ENCODE measurements at places on chromosomes 3 and 15.
A peak's percentile ranks its signal among the peaks of the same experiment; 100 is the strongest.

GRCh38 chr3:14429237-14429636 lies 26.8 kb downstream of the SLC6A6 start:
- DNase-seq: no peak

DNA sequence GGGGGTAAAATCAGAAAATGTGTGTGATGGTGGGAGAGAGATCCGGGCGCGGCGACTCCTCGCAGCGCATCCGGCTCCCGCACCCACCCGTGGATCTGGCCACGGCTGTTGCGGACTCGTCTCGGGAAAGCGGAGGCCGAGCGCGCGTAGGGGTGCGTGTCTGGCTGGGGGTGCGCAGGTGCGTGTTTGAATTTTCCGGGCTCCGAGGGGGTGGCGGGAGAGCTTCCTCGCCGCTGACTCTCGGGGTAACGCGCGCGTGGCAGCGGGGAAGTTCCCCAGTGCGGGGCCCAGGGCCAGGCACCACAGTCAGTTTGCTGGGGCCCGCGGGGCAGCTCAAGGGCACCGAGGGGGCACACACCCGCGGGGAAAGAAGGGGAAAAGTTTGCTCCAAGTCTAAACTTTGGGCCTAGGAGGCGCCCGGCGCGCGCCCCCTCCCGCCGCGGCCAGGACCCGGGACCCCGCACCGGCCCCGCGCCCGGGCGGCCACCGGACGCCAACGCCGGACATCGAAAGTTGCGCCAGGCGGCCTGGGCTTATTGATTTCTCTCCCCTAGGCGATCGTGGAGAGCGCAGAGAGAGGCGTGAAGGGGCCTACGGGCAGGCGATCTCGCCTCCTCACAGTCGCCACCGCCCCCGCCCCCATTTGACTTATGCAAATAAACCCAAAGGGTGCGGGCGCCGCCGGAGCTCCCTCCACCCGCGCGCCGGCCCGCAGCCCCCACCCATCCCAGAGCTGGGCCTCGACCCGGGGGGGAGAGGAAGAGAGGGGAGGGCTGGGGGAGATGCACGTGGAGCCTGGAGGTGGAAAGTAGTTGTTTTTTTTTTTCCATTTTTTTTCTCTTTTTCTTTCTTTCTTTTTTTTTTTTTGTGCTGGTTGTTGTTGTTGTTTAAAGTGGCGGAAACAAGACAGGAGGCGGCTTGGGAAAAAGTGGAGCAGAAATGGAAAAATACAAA lies 639 bp downstream of the FOXP1 start:
- DNase-seq: no peak

GRCh38 chr15:90071220-90071807 lies 31.0 kb downstream of the IDH2 start:
- DNase-seq: peak; percentile 21

- DNase-seq: no peak
These were observed 128.3 kb upstream of the BHLHE40 start for GRCh38 chr3:4850928-4851265.

DNA sequence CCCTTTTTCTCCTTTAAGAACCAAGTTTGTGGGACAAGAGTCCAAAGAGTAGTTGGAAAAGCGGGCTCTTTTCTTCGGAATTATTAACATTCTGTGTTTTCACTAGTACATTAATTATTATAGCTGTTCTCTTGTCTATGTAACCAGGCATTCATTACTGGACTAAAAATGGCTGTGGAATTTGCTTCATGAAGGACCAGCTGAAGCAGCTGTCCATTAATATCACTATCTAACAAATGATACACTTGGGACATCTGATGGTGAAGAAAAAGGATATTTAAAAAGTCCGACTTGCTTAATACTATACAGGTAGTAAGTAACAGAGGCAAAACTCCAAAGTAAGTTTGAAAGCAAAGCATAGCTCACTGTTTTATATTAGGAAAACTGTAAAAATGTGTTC lies 728.9 kb upstream of the DPPA4 start:
- no peak for DNase-seq

DNA sequence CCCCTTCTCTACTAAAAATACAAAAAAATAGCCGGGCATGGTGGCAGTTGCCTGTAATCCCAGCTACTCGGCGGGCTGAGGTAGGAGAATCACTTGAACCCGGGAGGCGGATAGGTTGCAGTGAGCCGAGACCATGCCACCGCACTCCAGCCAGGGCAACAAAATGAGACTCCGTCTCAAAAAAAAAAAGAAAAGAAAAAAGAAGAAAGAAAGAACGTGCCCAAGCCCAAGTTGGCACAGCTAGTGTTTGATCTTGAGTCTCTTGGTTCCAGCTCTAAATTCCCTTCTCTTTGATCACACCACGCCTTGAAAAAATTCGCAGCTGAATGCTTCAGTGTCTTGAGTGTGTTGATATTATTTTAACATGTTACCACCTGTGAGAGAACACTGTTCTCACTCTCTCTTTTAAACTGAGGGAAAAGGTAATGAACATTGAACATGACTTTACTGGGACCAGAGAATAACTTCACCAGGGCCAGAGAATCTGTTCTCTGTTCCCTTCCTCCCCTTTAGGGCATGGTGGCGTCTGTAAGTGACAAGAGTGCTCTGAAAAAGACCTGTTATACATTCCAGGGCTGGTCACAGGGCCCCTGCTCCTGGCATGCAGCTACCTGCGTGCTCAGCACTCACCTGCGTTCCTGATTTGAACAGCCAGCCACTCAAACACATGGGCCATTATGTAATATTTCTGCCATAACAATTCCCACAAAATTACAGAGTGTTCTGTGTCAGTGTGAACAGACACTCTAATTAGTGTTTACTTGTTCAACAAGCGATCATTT lies 19.0 kb downstream of the SLCO3A1 start:
- DNase-seq: no peak

DNA sequence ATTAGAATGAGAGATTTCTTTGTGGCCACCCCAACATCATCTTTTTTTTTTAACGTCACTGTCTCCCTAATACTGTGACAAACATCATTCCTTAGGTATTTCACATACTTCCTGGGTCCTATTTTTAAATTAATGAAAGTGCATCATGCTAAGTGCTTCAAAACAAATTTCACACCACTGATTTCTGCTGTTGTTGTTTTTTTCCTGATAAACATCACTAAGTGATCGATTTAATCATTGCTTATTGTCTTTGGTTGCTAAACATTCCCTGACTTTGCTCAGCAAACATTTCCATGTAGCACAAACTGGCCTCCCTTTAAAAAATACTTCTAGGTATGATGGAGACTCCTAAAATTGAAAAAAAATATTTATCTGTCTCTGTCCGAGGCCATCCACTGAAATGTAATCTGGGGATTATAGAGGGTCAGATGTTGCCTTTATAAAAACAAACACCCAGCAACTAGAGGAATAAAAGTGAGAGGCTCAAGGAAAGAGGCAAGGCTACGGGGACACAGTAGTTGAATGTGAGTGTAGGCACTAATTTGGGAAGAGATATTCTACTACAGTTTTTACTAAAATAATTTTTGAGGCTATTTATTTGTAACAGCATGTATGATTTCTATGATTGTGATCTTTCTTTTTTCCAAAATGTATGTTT lies 20.5 kb upstream of the LMOD3 start:
- no peak for DNase-seq

GRCh38 chr3:126516936-126517290 lies 660 bp downstream of the UROC1 start:
- no peak for DNase-seq

DNA sequence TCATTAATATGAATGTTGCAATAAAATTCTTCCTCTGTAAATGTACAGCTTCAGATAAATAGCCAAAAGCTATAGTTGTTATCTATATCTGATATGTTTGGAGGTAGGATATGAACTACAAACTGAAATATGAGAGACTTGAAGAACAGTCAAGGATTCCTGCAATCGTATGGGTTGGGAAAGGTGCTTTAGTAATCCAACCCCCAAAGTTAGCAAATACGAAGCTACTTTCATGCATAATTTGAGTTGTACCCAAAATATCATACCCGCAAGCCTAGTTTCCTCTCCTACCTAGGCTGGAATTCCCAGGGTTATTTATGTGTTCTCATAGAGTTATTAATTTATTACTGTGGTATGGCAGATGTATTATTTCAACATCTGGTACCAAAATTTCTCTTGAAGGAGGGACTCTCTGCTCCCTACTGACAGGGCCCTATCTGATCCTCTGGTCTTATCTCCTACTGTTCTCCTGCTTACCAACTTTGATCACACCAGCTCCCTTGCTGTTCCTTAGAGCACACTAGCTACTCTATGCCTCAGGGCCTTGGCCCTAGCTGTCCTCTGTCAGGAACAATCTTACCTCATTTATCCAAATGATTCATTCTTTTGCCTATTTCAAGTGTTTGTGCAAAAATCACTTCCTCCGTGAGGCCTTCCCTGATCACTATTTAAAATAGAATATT lies 140.4 kb upstream of the CCDC54 start:
- no peak for DNase-seq

DNA sequence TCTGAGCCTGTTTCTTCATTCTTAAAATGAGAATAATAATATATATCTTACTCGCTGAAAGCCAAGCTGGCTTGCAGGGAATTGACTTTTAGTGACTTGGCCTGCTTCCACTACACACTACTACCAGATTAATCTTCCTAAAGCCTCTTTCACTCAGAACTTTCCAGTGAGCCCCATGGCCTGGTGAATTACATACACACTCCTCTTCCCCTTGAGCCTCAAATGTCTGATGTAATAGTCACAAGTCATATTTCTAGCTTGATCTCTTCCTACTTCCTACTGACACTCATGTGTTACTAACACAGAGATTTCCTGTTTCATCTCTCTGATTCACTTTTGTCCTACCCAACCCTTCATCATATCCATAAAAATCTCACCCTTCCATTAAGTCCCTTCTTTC lies 82.7 kb upstream of the SOX2 start:
- no peak for DNase-seq

DNA sequence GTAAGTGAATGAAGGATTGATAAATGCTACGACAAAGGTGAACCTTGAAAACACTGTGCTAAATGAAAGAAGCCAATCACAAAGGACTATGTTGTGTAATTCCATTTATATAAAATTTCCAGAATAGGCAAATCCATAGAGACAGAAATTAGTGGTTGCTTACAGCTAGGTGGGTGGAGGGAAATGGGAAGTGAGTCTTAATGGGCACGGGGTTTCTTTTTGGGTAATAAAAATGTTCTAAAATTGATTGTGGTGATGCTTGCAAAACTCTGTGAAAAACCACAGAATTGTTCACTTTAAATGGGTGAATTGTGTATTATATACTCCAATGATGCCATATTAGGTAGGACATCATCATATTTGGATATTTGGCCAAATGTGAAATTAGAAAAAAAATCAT lies 20.9 kb upstream of the TEX9 start:
- DNase-seq: no peak

DNA sequence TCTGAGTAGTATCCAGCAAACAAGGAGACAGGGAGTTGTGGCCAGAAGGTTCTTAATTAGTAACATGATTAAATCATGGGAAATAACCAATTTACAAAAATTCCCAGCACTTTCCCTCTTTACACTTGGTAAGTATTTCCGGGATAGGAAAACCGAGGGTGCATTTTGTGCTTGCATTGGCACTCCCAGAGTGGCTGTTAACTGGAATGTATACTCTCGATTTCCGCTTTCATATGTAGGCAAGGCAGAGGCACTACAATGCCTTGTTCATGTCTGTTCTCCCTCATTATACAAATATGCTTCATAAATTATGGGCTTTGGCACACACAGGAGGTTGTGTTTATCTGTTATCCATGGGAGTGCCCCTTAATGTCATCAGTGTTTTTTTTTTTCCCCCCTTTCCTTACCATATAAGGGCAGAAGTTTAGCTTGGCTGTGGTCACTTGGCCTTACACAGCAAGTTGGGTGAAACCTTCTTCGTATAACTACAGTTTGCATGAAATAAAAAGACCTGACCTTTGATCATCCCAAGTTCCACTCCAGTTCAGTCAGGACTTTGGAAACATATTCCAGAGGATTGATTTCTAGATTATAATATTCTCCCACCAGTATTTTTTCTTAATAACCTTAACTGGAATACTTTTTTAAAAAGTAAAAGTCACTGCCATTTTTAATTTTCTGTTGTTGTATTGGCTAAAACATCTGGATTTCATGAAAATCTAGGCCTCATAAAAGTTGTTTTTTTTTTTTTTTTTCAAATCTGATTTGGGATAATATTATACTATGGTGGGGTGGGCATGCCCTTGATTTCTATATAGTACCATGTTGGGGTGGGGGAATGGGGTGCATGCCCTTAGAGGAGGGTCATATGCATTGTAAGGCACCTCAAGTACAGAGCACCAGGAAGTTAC lies 8.9 kb downstream of the TPM1 start:
- DNase-seq: no peak

- DNase-seq: no peak
These were observed 49.2 kb downstream of the MRPL3 start for GRCh38 chr3:131453533-131453932.

GRCh38 chr3:148953094-148953493 lies 38.2 kb upstream of the GYG1 start:
- no peak for DNase-seq

DNA sequence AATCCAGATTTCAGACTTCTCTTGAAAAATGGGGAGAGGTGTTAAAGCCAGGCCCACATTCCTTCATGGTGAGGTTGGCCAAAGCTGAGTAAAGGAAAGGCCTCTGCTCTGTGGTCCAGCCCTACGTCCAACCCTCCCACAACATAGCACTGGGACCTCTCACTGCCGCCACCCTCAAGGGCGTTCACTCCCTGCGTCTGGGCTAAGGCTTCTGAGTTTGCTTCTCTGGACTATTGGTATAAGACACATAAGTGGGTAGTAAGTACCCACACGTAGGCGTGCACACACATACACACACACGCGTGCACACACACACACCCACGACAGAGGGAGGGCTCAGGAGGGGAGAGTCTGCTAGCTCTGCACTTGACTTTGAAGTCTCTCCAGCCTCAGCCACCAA lies 80.2 kb upstream of the PXYLP1 start:
- DNase-seq: no peak

DNA sequence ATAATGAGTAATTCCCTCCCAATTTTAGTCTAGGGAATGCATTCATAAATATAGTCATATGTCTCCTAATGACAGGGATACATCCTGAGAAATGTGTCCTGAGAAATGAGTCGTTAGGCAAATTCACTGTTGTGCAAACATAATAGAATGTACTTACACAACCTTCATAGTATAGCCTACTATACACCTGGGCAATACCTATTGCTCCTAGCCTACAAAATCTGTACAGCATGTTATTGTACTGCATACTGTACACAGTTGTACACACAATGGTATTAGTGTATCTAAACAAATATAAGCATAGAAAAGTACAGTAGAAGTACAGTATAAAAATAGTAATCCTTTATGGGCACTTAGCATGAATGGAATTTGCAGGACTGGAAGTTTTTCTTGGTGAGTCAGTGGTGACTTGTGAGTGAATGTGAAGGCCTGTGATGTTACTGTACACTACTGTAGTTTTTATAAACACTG lies 6.6 kb downstream of the DTWD1 start:
- DNase-seq: peak; percentile 80

- no peak for DNase-seq
These were observed 137.6 kb upstream of the TLE3 start for GRCh38 chr15:70235347-70235746.

Data from AG04449 (cell line).